Fibroblast of mammary gland (primary cell): ENCODE measurements at places on chromosomes 2 and 18.
A peak's percentile ranks its signal among the peaks of the same experiment; 100 is the strongest.

- no peak for DNase-seq
These were observed at the start of gene DNER for GRCh38 chr2:229714080-229714735. DNER (minus strand) TSS chr2:229714555; CDS start chr2:229714423, 132 bp downstream.

- no peak for DNase-seq
These were observed 303.8 kb upstream of the TRIB2 start for GRCh38 chr2:12412898-12413305.

DNA sequence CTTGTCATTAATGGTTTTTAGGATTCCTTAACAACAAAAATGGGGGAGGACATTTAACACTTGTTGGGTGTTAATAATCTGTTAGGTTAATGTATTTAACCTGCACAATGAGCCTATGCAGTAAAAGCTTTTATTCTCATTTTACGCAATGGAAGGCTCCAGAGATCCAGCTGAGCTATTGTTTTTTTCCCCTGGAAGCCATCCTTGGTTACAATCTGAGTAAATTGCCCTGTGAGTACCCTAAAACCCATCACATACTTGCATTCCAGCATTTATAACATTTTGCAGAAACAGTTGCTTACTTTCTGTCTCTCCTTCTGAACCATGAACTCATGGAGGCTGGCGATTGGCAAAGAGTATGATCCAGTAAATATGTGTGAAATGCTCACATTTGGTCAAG is 30.2 kb upstream of the DOCK10 start:
- no peak for DNase-seq

- DNase-seq, result no peak
These were observed 69.2 kb upstream of the EDAR start for GRCh38 chr2:109058191-109058632.

GRCh38 chr2:85061896-85062295 is 71.3 kb upstream of the TCF7L1 start:
- no peak for DNase-seq

GRCh38 chr2:160783474-160783873 is 289.9 kb upstream of the RBMS1 start:
- DNase-seq, result peak; percentile 50

GRCh38 chr2:64524604-64525316 is 632 bp downstream of the AFTPH start:
- no peak for DNase-seq

DNA sequence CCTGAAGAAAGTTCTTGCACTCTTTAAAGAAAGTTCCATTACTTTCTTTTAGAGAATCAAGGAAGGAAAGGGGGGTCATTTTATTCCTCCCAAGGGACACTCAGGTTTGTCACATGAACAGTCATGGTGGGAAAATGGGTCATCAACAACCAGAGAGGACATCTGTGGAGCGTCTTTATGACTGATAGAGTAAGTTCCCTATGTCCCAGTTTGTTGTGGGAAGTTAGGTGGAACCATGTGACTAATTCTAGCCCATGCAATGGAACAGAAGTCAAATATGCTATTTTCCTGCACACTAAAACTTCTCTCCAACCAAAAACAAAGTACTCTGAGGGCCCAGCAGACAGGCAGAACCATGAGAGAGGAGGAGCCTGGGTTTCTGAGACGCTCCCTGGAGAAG is 165.6 kb upstream of the SERTAD2 start:
- DNase-seq, result peak; percentile 55

DNA sequence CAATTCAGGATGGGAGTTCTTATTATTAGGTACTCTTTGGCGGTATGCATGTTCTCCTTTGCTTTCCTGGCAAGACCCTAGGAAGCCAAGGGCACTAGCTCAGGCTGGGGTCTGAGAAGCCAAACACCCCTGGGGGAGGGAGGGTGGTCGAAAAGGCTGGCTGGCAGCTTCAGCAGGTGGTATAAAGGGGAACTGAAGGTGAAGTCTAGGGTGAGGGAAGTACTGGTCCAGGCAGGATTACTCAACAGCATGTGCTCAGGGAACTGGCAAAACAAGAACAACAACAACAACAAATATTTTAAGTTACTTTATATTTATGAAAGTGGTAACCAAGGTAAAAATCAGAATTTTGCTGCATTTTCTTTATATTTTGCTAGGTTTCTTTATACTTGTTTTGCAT is 40.7 kb upstream of the PCBP1 start:
- DNase-seq, result no peak

DNA sequence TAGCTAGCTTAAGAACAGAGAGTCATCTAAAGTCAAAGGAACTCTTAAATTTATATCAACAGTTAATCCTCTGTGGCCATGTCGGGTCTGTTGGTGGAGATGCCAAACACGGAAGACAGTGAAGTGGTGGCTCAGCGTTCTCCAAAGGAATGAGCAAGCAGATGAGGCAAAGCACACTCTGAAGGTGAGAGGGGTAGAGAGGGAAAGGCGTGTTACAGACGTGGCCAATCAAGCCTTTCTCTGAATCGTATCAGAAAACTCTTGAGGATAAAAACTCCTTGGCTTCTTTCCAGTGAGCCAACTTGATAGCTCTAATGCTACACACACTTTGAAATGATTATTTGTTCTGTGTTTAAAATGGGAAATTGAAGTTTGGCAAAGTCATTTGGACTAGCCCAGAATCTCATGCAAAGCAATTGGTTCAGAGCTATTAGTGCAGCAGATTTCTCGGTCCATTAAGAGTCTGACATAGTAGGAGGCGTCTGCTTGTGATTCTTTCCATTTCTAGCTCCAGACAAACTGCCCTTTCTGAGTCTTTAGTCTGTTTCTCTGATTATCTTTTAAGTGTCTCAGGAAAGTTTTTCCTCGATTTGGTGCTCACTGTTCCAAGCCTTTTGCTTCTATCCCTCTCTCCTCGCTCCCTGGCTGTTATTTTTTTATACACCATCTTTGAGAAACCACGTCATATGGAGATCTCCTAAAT is 57.5 kb upstream of the CPO start:
- DNase-seq, result no peak

- DNase-seq, result peak; percentile 34
These were observed 8.2 kb upstream of the GBX2 start for GRCh38 chr2:236176417-236176816.

GRCh38 chr2:21422050-21422449 is 298.3 kb downstream of the TDRD15 start:
- no peak for DNase-seq

GRCh38 chr18:8116341-8117005 is 492.8 kb upstream of the RAB12 start:
- DNase-seq, result peak; percentile 93

DNA sequence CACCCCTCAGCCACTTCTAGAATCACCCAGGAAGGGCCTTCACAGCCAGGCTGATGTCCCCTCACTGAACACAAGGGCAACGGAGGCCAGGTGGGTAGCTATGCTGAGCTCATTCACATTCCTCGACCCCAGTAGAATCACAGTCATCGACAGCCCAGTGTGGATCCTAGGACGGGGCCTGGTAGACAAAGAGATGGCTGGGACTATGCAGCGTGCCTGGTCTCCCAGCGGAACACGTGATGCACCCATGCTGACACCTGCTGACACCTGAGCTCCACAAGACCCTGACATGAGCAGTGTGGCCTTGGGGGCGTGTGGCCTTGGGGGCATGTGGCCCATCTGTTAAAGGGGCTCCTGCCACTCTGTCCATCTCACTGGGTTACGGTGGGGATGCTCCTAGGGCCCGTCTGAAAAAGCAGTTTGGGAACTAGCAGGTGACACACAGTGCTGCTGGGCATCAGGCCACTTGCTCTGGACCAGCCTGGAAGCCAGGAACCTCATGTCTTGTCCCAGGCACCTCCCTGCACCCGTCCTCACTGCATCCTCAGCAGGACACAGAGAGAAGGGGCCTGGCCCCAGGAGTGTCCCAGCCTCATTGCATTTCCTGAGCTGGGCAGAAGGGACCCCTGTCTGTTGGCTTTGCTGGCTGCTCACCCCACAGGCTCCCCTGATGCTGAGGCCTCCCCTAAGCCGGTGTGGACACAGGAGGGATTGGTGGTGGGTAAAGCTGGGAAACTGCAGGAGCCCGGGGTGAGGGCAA is 9.7 kb downstream of the ECEL1 start:
- no peak for DNase-seq

DNA sequence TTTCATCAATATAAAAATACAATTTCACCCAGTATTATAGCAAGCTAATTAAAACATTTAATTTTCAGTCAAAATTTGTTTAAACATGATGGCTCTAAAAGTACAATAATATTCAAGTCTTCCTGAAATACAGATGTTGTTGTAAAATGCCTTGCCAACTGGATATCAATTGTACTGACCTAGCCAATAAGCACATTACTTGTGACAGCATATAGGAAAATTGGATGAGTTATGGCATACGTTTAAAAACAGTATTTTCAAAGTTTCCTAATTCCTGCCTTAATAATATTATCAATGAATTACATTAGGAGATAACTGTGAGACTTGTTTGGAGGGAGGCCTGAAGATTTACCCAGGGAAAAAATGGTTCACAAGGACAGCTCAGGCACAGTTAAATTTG is 336.9 kb upstream of the CDH20 start:
- DNase-seq, result no peak

GRCh38 chr18:74534981-74535649 is 815 bp downstream of the CNDP1 start:
- DNase-seq, result no peak

GRCh38 chr2:222563106-222563718 is 92.7 kb downstream of the FARSB start:
- DNase-seq, result no peak

- DNase-seq, result no peak
These were observed 1.7 kb downstream of the TMBIM1 start for GRCh38 chr2:218290316-218291261.
